ENCODE measurements at places on chromosomes 3 and 15.

- DNase-seq: no peak
Observed at GRCh38 chr3:12991861-12992281, 81.4 kb downstream of the IQSEC1 start.

GRCh38 chr3:192812743-192813383 is 85.5 kb upstream of the FGF12 start:
- DNase-seq: peak; percentile 54

DNA sequence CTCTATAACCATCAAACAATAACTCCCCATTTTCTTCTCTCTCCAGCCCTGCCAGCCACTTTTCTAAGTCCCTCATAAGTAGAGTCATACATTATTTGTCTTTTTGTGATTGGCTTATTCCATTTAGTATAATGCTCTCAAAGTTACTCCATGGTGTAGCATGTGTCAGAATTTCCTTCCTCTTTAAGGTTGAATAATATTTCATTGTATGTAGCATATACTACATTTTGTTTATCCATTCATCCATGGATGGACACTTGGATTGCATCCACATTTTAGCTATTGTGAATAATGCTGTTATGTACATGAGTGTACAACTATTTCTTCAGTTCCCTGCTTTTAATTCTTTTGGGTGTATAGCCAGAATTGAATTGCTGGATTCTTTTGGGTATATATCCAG is 138.4 kb downstream of the ATG7 start:
- DNase-seq: no peak

- no peak for DNase-seq
Observed at GRCh38 chr15:92115834-92116233, 262.3 kb downstream of the SLCO3A1 start.

- DNase-seq: no peak
Observed at GRCh38 chr15:35471024-35471423, 74.9 kb downstream of the DPH6 start.

DNA sequence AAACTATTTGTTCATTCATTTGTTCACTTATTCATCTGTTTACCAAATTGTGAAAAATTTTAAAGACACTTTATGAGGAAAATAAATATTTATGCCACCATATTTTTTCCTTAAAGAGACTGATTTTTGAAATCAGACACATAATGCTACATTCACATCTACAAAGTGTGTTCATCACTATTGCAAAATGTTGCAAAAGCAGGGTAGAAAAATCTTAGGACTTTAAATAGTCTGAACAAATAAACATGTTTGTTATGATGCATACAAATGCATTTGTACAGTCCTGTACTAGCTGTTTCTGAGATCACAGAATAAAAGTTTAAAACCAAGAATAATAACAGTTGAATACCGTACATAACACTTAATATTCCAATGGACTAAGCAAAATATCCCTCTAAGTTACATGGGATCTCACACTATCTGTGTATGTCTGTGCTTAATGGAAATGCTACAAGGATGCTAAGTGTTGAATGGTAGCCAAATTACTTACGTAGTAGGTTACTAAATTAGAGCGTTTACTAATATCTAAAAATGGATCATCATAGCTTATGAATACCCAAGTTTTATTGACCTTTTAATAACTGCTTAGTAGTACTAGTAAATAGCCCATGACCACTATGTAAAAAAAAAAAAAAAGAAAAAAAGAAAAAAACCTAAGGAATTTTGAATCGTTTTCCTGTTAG is 25.1 kb downstream of the ATP11B start:
- DNase-seq: no peak

DNA sequence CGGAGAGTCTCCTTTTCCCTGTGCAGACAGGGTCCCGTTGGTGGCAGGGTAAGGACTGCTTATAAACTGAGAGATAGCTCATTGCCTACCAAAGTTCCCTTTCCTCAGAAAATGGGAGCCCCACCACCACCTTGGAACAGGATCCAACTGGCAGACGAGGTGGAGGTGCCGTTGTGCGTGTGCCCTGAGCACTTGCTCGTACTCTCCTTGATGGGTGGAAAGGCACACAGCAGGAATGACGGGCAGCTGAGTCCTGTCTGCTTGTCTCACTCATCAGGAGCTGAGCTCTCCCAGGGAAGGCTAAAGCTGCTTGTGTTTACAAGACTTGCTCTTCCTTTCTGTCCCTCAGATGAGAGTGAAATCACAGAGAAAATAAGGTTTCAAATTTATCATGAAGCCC is 60.7 kb downstream of the B3GNT5 start:
- DNase-seq: no peak

DNA sequence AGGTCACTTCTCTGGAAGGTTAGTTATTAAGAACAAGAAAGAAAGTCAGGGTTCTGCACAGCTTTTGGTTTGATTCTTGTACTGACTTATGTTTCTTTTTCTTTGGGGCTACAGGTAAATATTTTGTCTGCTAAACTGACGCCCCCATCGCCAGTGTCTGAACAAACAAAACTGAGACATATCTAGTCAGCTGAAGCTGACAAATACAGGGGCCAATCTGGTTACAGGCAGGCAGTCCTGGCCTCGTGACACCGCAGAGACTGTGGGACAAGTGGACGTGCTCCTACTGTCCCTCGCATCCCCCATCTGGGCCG is 4.6 kb upstream of the RPL14 start:
- DNase-seq: no peak

DNA sequence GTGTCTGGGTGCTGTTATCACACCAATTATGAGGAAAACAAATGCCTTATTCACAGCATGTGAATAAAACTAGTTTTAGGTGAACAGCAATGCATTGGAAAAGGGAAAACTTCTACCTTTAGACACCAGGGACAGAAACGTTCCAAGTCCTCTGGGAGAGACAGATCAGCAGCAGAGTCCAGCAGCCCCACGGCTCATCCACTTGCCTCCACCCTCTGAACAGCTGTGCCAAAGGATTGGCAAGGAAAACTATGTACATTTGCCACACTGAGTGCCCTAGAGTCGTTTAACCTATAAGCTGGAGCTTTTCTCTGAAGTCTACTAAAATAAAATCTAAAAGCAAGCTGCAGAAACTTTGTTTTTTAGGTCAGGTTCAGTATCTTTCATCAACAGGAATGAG is 107.7 kb upstream of the EIF1B start:
- DNase-seq: no peak
